ENCODE measurements at places on chromosomes 13 and 19.

GRCh38 chr19:51246164-51246552 is 4.7 kb upstream of the SIGLECL1 start:
- peak; percentile 37 for DNase-seq

GRCh38 chr13:99828735-99829134 is 142.8 kb downstream of the ZIC5 start:
- no peak for DNase-seq

DNA sequence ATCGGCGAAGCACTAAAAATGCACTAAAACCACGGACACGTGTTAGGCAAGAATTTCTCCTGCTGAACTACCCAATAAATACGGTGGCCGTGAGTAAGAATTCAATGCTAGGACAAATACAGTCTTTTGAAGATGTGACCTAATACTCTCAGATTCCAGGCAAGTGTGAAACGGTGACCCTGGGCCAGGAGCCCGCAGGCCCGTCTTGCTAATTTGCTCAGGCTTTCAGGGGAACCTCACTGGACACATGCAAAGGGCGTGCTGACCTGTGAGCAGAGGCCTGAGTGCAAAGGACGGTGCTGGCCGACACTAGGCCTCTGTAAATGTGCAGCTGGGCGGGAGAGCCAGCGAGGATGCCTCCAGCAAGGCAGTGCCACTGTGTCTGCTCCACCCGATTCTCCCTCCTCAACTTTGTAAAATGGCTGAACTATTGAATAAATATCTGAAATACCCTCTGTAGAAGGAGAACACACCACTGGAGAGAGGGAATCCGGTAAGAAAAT is 70.1 kb downstream of the STK24 start:
- DNase-seq, result no peak

DNA sequence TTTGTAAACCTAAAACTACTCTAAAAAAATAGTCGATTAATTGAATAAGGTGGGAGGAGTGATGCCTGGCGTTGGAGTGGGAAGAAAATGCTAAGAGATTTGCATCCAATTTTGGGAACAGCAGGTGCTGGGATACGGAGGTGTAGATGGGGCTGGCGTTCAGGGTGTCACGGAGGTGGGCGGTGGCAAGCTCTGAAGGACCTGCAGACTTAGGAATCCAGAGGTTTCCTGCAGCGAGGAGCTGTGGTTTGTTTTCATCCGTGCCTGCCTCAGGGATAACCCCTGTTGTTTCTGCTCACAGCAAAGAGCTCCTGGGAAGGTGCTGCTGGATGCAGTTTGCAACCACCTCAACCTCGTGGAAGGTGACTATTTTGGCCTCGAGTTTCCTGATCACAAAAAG is 166.4 kb upstream of the RNF113B start:
- no peak for DNase-seq

GRCh38 chr19:54114340-54115108 is 933 bp downstream of the TFPT start:
- DNase-seq, result peak; percentile 73

DNA sequence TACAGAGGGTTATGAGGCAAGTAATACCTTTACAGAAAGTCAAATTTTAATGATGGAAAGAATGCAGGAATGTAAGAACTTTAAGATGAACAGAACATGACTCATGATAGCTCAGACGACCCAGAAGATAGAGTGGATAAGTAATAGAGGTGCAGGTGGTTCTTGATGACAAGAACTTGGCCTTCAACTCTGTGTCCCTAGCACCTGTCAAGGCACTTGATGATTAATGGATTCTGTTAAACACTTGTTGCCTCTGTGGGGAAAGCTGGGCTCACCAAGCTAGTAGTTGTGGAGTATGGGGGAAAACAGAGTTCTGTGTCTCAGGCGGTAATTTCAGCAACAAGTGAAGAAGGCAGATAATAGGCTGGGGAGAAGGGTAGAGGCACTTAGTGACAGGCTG is 306.2 kb downstream of the ATP8A2 start:
- DNase-seq, result no peak

- DNase-seq, result no peak
Measured at GRCh38 chr19:39745643-39746042, 7.8 kb upstream of the CLC start.

GRCh38 chr19:34998777-34999497 is 1.2 kb upstream of the GRAMD1A start:
- DNase-seq, result no peak

- no peak for DNase-seq
Measured at GRCh38 chr13:31351376-31351775, 151.6 kb downstream of the B3GLCT start.

GRCh38 chr13:80151016-80151415 is 189.9 kb downstream of the SPRY2 start:
- no peak for DNase-seq

GRCh38 chr19:17370026-17370587 is 7.0 kb downstream of the PLVAP start:
- DNase-seq, result no peak

GRCh38 chr13:113792236-113792770 is 33.3 kb downstream of the TMEM255B start:
- DNase-seq, result no peak

DNA sequence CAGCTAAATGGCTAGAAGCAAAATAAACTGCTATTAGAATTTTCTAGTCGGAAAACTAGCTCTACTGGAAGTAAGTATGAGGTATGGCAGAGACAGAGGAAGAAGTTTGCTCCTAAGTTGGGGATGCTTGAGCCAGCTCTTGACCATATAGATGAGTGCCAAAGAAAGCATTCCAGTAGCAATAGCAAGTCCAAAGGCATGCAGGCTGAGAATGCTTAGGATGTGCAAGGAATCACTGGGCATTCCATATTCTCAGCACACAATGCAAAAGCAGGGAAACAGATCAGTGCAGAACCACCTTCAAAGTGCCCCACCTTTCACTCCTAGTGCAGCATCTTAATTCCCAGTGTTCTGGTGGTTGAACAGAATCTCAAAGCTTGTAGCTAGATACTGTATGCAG is 32.9 kb downstream of the SERTM1 start:
- DNase-seq, result no peak

DNA sequence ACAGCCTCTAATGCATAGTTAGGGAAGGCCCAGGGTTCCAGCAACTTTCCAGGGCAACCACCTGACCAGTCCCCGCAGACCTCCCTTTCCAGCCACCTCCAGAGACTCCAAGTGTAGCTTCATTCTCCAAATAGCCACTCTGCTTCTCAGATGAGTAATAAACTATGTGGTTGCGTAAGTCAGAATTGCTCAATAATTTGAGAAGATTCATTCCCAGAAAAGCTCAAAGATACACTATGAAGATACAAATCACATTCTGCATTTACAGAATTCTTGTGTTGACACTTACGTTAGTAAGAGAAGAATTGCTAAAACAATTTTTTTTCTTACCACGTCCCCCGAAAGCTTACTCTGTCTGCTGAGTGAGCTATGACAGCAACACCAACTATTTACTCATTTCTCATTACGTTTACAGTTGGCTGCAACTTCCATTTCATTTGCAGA is 8.2 kb upstream of the LATS2 start:
- peak; percentile 82 for DNase-seq

GRCh38 chr19:7257148-7258040 is 36.8 kb downstream of the INSR start:
- no peak for DNase-seq

DNA sequence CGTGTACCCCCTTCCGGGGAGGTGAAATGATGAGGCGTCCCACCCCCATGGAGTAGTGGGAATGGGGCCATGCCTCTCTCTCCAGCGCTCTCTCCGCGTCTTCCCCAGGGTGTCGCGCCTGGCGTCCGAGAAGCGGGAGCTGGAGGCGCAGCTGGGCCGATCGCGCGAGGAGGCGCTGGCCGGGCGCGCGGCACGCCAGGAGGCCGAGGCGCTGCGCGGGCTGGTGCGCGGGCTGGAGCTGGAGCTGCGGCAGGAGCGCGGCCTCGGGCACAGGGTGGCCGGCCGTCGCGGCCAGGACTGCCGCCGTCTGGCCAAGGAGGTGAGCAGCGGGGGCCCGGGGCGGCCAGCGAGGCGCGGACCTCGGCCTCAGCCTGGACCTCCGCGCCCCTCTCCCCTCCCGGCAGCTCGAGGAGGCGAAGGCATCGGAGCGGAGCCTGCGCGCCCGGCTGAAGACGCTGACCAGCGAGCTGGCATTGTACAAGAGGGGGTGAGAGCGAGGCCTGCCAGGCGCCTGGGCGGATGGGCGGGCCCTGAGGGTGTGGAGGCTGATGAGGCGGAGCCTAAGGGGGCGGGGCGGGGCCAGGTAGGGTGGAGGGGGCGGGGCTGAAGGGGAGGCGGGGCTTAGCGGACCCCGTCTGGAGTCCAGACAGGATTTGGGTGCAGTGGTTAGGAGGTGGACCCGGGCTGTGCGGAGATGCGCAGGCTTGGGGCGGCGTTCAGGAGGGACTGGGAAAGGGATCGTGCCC is 7.7 kb downstream of the PGLYRP1 start:
- DNase-seq, result peak; percentile 48

GRCh38 chr19:50417111-50418081 is 1.3 kb upstream of the SPIB start:
- no peak for DNase-seq

GRCh38 chr13:70027551-70027950 is 80.1 kb upstream of the ATXN8OS start:
- no peak for DNase-seq

DNA sequence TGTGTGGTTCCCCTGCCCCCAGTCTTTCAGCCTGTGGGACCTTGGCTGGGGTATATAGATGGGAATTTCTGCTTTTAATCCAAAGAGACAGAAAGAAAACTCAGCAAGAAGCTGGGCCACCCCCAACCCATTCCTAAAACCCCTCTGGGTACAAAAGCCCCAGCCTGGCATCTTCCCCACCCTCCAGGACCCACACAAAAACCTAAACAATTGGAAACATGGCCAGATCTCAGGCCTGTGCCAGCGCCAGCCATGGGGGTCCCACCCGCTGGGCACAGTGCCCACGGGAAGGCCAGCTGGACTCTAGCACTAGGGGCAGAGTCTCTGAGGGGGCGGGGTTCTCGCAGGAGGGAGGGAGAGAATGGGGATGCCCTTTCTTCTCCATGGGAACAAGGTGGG is 8.6 kb downstream of the LYL1 start:
- DNase-seq, result no peak

GRCh38 chr13:92994056-92994455 is 232.6 kb upstream of the GPC6 start:
- DNase-seq, result no peak

- peak; percentile 76 for DNase-seq
Measured at GRCh38 chr13:114110091-114110829, 22.2 kb downstream of the RASA3 start.

DNA sequence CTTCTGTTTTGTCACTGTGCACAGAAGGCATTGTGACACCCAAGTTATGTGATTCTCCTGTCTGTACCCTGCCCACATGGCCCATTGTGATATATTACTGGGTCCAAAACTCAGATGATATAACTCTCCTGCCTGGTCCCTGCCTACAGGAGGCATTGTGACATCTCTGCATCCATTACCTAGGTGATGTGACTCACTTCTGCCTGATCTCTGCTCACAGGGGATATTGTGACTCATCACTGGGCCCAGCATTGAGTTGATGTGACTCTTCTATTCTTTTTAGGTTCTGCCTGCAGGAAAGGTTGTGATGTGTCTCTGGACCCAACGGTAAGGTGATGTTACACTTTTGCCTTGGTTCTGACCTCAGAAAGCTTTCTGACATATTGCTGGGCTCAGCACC is 67.9 kb upstream of the ZNF724 start:
- no peak for DNase-seq

- DNase-seq, result no peak
Measured at GRCh38 chr13:28271056-28271840, 132.9 kb downstream of the PAN3 start.

- DNase-seq, result no peak
Measured at GRCh38 chr19:11364296-11364904, 9.2 kb downstream of the PLPPR2 start.

GRCh38 chr13:23449398-23450162 is 16.1 kb upstream of the SACS start:
- no peak for DNase-seq

DNA sequence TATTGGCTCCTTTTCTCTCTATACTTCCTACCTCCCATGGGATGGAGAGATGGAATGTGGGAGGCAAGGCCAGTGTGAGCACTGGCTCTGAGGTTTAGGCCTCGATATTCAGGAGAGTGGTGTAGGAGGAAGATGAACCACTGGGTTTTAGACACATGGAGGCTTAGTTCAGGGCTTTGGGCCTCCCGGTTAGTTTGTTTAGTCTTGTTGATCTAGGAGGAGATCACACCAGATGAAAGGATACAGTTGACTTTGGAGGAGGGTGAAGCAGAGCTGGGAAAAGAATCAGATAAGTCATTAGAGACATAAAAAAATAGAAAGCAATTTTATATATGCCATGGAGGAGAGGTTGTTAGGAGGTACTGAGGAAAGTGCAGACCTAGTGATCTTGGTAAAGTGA is 30.9 kb downstream of the RNASEH2B start:
- DNase-seq, result no peak

DNA sequence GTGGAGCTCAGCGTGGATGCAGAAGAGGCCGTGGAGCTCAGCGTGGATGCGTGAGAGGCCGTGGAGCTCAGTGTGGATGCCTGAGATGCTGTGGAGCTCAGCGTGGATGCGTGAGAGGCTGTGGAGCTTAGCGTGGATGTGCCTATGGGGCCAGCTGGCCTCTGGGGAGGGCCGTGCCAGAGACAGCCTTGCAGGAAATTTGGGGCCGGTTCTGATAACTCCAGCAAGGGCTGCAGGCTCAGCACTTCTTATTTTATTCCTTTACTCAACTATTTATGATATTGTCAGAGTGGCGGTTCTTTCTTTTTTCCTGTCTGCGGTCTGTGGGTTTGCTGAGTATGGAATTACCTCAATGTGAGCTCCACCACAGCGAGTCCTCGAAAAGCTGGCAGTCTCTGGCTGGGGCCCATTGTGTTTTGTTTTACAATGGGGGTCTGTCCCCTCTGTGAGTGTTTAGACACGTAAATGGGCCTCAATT is 17.8 kb upstream of the TMEM255B start:
- peak; percentile 27 for DNase-seq

DNA sequence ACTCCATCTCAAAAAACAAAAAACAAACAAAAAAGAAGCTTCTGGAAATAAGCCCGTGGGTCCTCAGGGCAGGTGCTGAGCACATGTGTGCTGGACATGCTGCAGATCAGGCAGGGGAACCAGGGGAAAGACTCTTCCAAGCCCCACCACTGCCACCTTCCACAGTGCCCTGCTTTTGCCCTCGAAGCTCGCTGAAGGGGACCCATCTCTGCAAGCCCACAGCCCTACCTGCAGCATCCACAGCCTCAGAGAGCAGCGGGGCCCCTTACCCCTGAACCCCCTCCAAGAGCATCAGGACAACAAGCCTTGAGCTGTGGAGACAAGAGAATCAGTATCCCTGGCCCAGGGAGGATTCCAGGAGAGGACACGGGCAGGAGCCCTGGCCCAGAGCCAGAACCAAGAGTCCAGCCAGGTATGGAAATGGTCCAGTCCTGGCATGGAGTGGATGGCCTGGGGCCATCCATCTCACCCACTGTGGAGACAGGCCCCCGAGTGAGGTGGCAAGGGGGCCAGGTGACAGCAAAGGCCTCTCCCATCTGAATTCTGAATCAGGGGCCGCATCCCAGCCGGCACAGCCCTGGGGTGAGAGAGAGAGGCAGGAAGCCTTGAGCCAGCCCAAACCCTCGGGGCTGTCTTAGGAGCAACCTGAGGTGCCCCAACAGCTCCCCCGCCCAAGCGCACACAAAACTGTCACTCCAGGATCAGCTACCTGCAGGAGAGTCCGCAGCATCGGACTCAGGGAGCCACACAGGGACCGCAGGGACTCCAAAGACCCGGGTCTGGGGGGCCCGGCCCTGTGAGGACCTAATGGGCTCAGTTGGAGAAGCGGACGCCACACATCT is 51.8 kb upstream of the TPM4 start:
- no peak for DNase-seq

- DNase-seq, result peak; percentile 38
Measured at GRCh38 chr13:57624565-57625435, 6.7 kb upstream of the PCDH17 start.

- peak; percentile 2 for DNase-seq
Measured at GRCh38 chr13:113863524-113864272, at the start of gene GAS6. TSS of gene GAS6 (minus strand) at chr13:113864076. CDS start at chr13:113863920, 156 bp downstream.
